Stimulated activated CD4-positive, alpha-beta T cell treated with anti-CD3 and anti-CD28 coated beads, Interleukin-15, amount 100 ng/mL, for 1 hour (primary cell): ENCODE measurements at places on chromosomes 5 and 9.

DNA sequence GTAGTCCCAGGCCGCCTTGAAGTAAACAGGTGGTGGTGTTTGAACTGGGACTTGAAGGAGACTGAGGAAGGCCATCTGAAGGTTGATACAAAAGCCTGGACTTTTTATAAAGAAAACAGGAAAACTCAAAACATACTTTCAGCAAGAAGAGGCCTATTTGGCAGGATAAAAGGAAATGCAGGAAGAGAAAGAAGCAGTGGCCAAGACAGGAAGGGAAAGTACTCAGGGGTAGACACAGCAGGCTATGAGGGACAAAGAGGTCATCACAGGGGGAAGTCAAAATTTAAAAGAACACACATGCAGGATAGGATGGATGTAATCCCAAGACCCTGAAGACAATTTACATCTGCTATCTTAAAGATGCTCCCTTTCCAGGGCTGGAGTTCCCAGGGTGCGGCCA, 13.0 kb downstream of the TLE1 start:
- no peak for DNase-seq

- DNase-seq = no peak
These were observed 920.5 kb downstream of the TLE4 start for GRCh38 chr9:80492221-80492620.

DNA sequence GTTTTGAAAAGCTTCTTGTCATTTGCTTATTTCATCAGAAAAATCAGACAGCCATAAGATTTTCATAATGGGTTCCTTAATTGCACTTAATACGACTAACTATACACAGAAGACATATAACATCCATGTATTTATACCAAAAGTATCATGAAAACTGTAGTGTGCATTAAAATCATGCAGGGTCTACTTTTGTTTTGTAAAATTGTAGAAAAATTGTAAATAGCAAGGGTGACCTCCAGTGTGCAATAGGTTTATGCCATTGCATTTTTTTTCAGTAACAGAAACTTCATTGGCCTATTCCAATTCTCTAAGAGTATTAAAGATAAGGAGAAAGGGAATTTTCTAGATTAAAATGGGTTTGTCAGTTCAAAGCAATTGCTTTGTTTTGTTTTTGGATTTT, 307.6 kb downstream of the KIAA0825 start:
- no peak for DNase-seq

DNA sequence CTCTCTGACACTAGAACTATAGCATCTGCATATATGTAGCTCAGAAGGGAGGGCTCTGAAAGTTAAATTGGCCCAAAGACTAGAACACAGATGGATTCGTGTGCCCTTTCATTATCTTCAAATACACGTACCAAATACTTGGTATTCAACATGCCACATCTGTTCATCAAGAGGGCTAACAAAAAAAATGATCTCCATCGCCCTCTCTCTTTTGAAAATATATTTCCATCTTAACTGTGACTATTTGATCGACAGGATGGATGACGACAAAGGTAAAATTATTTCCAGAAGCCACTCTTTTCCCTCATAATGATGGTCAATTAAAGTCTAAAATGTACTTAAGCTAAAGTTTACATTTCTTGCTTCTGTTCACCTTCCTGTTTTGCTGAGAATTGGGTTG, 77.0 kb downstream of the SEMA6A start:
- DNase-seq = no peak

GRCh38 chr5:1553539-1554409, 30.0 kb upstream of the LPCAT1 start:
- DNase-seq = no peak

- no peak for DNase-seq
These were observed 114.5 kb upstream of the NR5A1 start for GRCh38 chr9:124621371-124622328.

GRCh38 chr5:179294131-179294780, 51.0 kb downstream of the ADAMTS2 start:
- no peak for DNase-seq

- DNase-seq = no peak
These were observed 26.9 kb upstream of the OLFM1 start for GRCh38 chr9:135060461-135061116.

DNA sequence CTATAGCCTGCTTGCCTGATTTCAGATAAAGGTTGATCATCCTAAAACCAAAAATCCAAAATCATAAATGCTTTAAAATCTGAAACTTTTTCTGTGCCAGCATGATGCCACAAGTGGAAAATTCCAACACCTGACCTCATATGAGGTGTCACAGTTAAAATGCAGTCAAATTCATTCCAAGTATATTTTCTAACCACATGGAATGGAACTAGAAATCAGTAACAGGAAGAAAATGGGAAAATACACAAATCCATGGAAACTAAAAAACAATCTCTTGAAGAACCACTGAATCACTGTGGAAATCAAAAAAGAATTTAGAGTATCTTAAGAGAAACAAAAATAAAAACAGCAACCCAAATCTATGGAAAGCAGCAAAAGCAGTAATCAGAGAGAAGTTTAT, 297.5 kb upstream of the COX7C start:
- DNase-seq = no peak

GRCh38 chr5:71794061-71794695, 75.1 kb downstream of the CARTPT start:
- DNase-seq = no peak

DNA sequence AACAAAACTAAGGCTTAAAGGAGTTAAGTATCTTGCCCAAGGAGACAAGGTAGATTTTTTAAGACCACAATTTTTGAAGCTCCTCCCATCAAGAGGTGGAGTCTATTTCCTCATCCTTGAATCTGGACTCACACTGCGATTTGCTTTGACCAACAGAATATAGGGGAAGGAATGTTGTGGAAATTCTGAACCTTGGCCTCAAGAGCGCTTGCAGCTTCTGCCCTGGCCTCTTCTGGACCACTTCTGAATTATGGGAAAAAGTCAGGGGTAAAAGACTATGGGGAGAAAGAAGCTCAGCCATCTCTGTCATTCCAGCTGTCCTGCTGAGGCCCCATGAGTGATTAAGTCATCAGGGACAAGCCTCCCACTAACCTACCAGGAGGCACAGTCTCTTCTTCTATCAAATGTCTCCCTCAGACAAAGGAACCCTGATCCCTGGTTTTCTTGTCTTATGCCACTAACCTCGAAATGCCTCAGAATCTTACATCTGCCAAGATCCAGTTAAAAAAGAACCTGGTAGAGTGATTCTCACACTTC, 25.9 kb downstream of the MAPKAP1 start:
- DNase-seq = no peak

GRCh38 chr5:118321081-118321480, 667.3 kb downstream of the DTWD2 start:
- DNase-seq = no peak

DNA sequence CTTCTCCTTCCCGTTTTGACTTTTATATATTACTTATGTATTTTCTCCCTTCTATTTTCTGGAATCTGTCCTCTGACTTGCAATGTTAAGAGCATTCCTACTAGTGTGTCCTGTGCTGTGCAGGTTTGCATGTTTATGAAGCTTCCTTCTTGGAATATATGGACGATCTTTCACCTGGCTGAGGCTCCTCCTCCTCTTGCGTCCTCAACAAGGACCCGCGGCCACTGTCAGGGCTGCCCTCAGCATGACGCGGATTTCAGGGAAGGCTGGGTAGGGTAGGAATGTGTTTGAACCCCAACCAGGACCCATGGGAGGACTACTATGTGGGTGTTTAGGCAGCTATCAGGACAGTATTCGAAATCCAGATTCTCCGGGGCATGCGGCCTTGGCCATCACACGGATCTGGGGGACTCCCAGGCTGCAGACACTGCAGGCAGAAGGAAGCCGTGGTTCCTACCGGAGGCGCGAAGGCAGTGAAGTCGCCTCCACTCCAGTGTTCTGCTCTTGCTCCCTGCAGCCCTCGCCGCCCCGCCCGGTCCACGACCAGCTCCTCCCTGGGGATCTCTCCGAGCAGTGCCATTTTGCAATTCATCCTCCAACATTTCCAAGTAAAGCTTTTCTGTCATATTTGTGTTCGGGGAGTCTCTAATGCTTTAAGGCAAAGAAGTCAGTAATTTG, 37.0 kb upstream of the OSMR start:
- no peak for DNase-seq

GRCh38 chr9:112233769-112234168, 58.7 kb upstream of the SUSD1 start:
- DNase-seq = no peak

- no peak for DNase-seq
These were observed 80.5 kb downstream of the SH3RF2 start for GRCh38 chr5:146016764-146017484.

DNA sequence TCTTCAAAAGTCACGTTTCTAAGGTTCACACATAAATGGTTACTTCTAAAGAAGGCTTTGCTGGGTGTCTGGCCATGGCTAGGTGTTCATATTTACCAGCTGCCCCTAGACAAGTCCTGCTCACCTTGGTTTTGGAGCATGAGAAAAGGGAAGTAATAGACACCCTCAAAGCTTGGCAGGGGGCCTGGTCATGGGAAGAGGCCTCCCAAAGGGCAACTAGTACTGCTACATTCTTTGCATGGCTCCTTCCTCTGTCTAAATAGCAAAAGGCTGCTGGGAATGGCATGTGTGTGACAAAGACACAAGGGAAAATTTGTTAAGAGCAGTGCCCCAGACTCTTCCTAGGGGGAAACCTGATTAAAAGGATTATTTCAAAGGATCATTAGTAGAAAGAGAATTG, 93.4 kb downstream of the NRG2 start:
- DNase-seq = no peak

DNA sequence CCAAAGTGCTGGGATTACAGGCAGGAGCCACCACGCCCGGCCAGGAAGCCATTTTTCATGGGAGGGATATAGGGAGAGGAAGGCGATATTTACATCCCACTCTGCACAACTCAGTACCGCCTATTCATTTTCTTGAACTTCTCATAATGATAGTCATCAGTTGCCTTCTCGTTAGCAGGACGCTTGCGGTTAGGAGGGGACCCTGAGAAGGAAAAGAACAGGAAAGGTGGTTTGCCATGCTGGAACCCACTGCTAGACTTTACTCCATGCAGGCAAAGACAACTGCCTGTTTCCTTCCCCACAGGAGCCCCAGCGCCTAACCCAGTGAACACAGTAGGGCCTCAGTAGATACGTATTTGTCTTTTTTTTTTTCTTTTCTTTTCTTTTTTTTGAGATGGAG, 4.1 kb upstream of the TOR1A start:
- DNase-seq = no peak

DNA sequence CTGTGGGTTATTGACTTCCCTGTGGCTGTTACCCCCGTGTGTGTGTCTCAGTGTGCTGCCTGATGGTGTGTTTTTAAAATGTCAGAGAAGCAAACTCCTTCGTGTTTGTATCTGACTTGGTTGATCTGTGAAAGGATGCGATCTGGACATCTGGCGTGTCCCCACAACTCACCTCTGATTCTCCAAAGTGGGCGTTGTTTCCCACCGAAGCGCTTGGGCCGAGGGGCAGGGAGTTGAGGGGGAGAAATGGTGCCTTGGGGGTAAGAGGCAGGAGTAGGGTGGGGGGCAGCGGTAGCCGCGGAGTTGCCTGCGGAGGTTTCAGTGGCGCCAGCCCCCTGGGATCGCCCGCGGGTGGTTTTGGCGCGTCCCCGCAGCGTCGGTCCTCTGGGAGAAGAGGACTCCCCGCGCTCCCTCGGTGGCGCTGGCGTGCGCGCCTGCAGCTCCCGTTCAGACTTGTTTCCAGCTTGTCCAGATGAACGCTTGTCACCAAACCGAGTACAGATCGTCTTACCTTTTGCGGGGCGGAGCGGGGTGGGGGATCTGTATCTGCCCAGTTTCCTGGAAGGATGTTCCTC, 1.1 kb downstream of the MAST4 start:
- DNase-seq = no peak

- no peak for DNase-seq
These were observed 52.7 kb upstream of the NR5A1 start for GRCh38 chr9:124559871-124560270.

GRCh38 chr9:14482856-14483255, 168.9 kb upstream of the NFIB start:
- no peak for DNase-seq

DNA sequence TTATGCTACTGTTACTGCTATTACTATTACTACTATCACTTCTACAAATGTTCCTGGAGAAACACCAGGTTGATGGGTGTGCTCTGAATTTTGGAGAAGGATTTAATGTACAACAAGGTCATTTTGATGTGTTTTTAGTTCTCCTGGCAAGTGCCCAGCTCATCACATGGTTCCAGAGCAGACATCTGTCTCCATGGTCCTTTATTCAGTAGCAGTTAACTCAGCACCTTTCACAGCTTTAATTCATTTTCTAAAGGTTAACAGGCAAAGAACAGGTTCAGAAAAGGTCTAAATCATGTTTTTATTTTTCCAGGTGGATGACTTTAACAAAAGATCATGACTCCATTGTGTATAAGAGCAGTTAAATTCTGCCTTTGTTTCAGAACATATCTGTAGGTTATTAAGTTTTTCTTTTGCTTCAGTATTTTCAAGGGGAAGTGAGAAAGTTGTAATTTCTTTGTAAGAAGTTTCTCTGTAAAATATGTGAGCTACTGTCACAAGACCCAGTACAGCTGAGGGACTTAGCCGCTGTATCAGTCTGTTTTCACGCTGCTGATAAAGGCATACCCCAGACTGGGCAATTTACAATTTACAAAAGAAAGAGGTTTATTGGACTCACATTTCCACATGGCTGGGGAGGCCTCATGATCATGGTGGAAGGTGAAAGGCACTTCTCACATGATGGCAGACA, 41.9 kb downstream of the MTRR start:
- DNase-seq = no peak

DNA sequence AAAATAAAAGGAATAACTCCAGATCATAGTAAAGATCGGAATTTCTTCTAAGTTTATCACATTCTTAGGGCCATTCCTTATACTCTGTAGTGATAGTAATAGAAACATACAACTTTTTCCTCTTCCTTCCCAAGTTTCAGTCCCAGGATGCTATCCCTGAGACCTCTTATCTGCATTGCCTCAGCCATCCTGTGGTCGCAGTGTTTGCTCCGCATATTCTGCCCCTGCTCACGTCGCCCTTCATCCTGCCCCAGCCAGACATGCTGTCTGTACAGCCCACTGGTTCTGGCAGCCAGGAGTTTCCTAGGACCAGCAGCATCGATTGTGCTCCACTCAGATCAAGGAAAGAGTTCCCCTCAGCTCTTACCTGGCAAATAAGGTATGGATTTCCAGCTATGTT, 132.7 kb upstream of the ERCC6L2 start:
- DNase-seq = no peak

DNA sequence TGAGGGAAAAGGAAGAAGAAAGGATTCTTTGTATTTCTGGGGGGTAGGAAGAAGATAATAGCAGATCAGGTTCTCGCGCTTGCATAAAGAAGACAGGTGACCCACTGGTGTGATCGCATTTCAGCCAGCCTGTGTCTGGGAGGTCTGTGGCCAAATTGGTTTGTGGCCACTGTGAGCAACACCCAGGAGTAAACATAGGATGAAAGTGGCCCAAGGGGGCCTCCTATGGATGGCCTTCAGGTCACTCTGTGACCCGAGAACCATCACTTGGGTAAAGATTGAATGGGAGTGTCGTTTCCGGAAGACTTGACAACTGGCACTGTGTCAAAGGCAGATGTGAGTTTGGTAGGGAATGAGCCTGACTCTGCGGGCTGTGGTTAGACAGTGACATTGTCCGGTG, 34.2 kb downstream of the RAI14 start:
- no peak for DNase-seq
